Lung (tissue), 17 donors: ENCODE measurements at places on chromosomes 5 and 9. TPM values are rescaled to one million over a fixed set of nuclear protein-coding genes. Genes with fewer than 3 reads are reported as not detected.
A peak's percentile ranks its signal among the peaks of the same experiment; 100 is the strongest.

The C9 gene
- 0.43 TPM for total RNA-seq

The FAM153A gene
- 14.4 TPM for total RNA-seq

The FAM81B gene
- 13.7 TPM for total RNA-seq

The PRELID2 gene
- total RNA-seq: 7.8 TPM

The HMMR gene
- 9.5 TPM for total RNA-seq

The GRIA1 gene
- total RNA-seq: 2.2 TPM

The HAVCR1 gene
- total RNA-seq: 0.46 TPM

- no peak for DNase-seq
These were observed 345.8 kb upstream of the KLF9 start for GRCh38 chr9:70760228-70760627.

GRCh38 chr9:116627433-116627832 is 59.7 kb upstream of the TRIM32 start:
- DNase-seq: no peak

DNA sequence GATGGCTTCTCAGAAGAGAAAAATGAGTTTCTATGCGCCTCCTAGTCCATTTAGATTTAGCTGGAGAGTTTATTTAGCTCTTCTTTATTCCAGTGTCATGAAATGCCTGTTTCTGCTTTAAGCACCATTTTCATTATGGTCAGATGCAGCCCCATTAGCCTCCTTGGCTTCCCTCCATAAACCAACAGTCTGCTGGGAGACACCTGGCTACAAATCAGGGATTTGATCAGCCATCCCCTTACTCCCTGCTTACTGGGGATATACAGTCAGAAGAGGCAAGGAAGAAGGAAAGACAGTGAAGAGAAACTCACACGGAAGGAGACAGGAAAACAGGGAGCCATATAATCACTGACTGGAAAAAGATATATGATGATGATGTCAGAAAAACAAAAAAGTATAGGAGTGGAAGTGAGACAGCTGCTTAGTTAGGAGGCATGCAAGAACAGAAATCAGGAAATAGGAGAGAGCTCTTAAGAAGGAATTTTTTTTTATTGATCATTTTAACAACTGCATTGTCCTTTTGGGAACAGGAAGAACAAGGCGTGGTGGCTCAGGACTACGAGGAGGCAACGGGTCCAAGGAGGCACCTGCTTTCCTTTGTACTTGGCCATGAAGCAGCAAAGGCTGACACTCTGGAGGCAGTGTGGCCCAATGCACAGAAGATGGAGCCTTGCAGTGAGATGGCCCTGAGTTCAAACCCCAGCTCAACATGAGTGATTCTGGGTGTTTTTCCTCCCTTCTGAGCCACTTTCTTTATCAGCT is 56.1 kb downstream of the MED27 start:
- DNase-seq: no peak

DNA sequence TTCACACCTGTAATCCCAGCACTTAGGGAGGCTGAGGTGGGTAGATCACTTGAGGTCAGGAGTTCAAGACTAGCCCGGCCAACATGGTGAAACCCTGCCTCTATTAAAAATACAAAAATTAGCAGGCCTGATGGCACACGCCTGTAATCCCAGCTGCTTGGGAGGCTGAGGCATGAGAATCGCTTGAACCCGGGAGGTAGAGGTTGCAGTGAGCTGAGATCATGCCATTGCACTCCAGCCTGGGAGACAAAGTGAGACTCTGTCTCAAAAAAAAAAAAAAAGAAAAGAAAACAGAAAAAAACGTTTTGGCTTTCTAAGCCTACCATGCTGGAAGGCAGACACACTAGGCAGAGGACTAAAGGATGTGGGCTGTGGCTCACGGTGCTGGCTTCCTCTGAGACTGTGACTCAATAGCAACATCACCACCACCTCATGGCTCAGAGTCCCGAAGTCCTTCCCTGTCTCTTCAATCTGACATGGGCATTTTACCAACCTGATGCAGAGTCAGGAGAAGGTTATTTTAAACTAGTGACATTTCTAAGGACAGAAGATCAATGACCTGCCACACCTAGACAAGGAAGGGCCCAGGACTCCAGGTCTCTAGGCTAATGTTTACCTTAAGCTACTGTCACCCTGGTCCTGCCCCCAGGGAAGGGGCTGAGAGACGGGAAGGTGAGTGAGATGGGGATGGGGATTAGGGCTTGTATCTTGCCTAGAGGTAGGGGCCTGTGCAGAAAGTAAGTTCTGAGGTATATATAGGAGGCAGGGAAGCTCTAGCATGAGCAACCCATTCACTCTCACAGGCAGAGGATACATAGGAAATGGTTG is 3.7 kb downstream of the ECSCR start:
- no peak for DNase-seq

DNA sequence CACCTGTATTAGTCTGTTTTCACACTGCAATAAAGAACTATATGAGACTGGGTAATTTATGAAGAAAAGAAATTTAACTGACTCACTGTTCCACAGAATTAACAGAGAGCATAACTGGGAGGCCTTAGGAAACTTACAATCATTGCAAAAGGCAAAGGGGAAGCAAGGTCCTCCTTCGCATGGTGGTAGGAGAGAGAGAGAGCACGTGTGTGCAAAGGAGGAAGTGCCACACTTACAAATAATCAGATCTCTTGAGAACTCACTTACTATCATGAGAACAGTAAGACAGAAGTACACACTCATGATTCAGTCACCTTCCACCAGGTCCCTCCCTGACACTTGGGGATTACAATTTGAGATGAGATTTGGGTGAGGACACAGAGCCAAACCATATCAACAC is 258.7 kb downstream of the TRIM32 start:
- no peak for DNase-seq

DNA sequence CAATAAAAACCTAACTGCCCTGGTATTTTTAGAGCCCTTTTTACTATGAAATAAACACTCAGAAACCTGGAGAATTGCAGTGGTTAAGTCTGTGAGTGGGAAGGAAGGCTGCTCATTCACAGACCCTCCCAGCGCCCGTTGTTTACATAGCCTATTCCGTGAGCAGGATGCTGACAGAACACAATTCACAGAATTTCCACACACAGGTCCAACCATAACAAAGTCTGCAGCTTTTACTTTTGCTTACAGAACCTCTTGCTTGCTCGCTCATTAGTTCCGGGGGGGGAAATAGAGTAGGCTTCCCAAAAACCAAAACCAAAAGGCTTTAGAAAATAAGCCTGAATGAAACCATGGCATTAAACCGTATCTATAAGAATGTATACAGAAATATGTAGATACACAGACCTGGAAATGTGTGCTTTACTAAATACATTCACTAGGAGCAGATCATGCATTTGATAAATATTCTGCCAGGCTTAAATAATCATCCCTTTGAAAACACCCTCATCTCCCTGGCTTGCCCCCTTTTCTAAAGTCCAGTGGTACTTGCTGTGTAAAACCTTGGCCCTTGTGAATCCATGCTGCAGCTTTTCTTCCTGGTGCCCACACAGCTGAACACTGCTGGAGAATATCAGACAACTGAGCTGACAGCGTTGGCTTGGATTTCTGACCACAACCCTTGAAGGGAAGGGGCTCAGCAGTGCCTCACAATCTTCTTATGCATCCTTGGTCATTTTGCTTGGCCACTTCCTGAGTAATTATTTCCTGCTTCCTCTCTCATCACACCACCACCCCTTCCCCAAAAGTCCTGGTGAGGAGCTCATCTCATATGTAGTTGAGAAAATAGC is 128.0 kb downstream of the FANCC start:
- peak; percentile 92 for DNase-seq

DNA sequence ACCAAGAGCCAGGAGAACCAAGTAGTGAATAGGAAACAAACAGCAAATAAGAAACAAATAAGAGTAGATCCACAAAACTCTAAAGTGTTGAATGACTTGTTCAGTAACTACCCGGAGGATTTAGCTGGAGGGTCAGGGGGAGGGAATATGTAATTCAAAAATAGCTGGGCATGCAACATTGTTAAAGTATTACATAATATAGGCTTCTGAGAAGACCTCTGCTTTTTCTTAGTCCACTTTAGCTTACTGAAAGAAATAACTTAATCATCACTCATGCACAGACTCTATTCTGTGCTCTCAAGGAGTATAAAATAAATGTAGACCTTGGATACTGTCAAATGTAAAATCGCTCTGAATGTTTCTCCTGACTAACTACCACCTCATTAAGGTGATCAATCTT is 183.2 kb upstream of the POU5F2 start:
- DNase-seq: no peak

GRCh38 chr9:14547245-14548060 is 145.8 kb downstream of the ZDHHC21 start:
- DNase-seq: no peak

- DNase-seq: no peak
These were observed 165.8 kb upstream of the CDH6 start for GRCh38 chr5:31027721-31028120.

GRCh38 chr5:83426855-83427254 is 44.7 kb upstream of the VCAN start:
- DNase-seq: no peak

GRCh38 chr9:26012797-26013196 is 334.6 kb upstream of the TUSC1 start:
- no peak for DNase-seq

DNA sequence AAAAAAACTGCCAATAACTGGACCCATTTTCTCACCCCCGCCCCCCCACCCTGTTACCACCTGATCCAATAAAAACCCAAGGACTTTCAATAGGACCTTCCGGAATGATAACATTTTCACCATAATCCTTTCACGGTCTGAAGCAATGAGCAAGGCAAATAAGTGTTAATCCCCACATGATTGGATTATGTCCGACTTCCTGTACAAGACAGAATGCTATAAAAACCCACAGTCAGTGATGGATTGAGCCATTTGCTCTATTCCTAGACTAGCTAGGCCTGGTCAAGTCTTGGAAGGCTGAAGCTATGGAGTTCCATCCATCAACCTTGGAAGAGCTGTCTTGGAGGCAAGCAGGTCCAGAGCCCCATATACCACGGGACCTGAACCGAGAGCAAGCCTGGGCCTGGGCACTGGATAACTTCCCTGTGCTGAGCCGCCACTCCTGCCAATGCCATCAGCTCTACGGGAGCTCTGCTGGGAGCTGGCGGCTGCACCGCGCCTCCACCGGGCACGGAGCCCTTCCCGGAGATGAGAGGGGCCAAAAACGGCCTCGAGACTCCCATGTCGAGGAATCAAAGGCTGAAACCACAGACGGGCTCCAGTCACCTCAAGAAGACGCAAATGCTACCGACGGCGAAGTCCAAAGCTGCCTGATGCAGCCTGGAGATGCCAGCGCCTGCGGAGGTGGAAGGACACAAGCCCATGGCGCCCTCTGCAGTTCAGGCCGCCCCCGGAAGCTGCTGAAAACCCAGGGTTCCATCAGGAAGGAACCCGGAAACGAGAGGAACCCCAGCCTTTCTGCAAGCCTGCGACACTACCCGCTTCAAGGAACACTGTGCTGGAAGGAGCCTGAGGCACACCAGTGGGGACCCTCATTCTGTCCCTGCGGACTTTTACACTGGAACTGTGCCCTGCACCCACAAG is 69.2 kb downstream of the ANXA2R start:
- no peak for DNase-seq

GRCh38 chr5:178462076-178462475 is 128.1 kb downstream of the COL23A1 start:
- DNase-seq: no peak

DNA sequence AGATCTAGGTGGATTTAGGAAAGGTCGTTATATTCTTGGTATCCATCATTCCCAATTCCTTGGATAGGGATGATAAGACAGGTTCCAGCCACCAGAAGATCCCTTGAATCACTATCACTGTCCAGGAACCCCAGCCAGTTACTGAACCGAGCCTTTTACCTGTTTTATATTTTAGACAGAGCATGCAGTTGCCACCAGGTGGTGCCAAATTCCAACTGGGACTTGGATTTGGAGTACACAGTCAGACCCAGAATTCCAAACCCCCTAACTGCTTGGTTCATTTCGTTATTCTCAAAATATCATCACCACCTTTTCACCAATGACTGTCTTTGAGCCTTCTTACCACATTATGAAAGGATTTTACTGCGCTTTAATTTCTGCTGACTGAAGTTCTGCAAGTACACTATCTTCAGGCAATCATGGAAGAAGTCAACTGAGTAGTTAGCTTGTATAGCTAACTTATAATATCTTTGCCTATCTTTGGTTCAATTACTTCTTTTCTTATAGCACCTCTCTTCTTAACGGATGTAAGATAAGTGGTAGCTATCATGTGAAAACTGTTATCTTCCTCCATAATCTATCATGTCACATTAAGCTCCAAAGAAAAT is 191.8 kb downstream of the PRR16 start:
- DNase-seq: peak; percentile 13

DNA sequence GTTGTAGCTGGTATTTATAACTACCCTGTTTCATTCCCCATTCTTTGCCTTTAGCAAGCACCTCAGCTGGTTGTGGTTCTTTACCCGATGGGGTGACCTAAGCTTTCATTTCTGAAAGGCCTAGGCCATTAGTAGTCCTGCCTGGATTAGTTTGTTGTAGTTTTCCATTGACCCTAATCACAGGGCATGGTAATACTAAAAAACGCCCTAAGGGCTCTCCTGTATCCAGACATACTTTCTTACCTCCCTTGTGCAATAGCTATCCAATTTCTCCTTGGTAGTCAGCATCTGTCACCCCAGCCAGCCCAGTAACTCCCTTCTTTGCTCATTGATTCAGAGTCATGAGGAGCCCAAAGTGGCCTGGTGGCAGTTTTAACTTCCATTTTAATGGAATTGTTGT is 24.0 kb downstream of the TMOD1 start:
- no peak for DNase-seq

- DNase-seq: no peak
These were observed 96.2 kb downstream of the OLFM1 start for GRCh38 chr9:135183528-135184180.

GRCh38 chr9:111035543-111036428 is 2.5 kb downstream of the LPAR1 start:
- no peak for DNase-seq

DNA sequence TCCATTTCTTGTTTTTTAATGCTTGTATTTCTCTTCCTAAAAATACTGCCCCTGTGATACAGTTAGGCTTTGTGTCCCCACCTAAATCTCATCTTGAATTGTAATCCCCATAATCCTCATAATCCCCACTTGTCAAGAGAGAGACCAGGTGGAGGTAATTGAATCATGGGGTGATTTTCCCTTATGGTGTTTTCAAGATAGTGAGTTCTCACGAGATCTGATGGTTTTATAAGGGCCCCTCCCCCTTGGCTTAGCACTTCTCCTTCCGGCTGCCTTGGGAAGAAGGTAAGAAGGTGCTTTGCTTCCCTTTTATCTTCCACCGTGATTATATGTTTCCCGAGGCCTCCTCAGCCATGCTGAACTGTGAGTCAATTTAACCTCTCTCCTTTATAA is 227.4 kb downstream of the MAN2A1 start:
- DNase-seq: no peak

DNA sequence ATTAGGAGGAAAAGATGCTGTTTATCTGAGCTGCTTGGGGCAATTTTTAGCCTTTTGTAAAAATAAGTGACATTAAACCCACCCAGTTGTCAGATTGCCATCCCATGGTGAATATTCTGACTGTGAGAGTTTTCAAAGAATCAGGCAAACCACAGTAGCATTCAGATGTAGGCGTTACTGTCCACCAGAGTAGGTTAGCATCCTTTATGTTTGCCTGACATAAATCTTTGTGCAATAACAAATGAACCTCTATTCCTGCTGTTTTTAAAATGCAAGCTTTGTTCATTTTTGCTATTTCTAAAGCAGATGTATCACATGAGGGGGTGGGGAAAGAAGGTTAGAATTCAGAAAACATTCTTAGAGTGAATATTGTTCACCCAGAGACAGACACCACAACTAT is 427.8 kb downstream of the CDH9 start:
- DNase-seq: no peak
